ENCODE measurements at places on chromosomes 2 and 18.

DNA sequence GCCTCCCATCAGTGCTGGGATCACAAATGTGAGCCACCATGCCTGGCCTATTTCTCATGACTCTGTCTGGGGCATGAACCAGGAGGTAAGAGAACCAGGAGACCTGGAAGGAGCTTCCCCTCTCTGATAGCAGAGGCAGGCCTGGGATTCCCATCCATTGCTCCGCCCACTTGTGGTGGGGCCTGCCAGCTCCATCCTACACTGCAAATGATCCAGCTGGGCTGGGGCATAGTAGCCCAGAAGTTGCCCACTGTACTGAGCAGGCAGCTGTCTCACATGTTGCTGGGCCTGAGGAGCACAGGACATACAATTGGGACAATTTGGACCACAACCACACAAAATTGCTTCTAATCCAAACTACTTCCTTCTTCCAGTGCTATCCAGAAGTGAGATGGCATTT is 91.0 kb downstream of the MARCHF4 start:
- no peak for DNase-seq

DNA sequence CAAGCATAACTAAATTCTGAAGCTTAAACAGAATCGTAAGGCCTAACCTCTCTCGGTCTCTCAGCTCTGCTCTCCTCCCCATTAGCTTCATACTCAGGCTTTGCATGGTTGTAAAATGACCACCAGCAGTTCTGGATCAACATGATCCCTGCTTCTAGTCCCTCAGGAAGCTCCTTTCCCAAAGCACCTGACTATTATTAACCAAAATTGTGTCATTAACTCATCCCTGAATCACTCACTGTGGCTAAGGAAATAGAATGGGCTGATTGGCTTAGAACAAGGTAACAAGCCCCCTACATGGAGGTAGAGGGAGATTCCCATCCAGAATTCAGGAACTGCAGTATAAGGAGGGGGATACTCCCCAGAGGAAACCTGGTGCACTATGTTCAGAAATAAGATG is 448.3 kb downstream of the ARHGAP15 start:
- no peak for DNase-seq

GRCh38 chr2:15544227-15544626 is 16.9 kb downstream of the NBAS start:
- no peak for DNase-seq

- no peak for DNase-seq
Measured at GRCh38 chr2:230737300-230737699, 24.7 kb downstream of the CAB39 start.

DNA sequence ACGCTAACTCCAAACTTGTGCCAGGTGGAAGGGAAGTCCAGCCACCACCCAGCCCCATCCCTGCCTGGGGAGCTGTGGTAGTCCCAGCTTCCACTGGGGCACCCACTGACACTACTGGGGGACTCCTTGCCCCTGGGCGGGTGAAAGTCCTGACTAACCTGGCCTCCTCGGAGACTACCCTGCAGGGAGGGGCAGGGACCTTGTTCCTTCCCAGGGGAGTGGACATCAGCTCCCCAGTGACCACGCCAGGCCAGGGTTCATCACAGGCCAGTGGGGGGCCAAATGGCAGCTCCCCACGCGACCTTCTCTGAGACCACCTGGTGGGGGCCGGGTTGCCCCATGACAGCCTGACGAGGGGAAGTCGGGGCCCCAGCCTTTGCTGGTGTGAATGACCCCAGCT is 420.0 kb upstream of the SALL3 start:
- DNase-seq: no peak

DNA sequence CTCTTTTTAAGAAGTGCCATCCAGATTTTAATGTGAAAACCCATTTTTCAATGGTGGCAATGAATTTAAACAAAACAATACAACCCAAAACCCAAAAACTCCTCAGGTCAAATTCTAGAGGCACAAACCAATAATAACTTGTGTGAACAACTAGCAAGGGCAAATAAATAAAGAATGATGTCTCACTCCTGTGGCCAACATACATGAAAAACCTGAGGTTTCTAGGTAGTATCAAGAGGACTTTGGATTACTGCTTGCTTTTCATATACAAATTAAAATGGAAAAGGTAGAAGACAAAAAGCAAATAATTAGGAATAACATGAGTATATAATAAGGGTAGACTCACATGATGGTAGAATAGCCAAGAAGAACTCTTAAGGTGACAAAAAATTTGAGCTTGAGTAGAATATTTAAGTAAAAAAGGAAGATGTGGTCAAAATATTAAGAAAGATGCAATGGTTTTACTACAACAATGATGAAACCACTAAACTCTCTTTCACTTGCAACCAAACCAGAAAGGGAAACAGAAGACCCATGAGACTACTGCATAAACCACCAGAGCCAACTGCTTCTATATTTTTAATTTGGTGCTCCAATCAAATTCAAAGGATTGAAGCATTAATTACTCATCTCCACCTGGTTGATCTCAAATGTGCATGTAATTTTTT is 53.5 kb downstream of the DARS1 start:
- no peak for DNase-seq

DNA sequence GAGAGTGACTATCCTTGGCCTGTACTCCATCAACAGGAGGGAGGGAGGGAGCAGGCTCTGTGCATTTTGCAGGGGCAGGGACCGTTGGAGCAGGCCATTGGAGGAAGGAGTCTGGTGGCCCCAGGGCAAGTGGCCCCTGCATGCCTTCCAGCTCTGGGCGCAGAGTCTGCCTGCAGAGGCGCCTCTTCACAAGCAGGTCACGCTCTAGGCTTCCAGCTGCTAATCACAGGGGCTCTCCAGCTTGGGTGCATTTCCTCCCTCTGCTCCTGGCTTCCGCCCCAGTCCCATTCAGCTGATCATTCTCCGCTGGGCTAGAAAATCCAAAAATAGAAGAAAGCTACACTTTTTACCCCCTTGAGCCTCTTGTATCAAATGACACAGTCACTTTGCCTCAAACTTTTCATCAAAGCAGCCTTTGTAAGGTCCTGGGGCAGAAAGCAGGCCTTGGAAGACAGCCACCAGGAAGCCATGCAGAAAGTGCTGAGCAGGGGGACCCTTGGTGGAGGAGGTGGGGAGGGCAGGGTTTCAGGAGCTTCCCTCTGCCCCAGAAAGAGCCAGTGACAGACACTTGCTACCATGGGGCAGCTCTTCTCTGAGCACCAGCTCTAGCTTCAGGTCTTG is 11.3 kb downstream of the TMEM247 start:
- no peak for DNase-seq

DNA sequence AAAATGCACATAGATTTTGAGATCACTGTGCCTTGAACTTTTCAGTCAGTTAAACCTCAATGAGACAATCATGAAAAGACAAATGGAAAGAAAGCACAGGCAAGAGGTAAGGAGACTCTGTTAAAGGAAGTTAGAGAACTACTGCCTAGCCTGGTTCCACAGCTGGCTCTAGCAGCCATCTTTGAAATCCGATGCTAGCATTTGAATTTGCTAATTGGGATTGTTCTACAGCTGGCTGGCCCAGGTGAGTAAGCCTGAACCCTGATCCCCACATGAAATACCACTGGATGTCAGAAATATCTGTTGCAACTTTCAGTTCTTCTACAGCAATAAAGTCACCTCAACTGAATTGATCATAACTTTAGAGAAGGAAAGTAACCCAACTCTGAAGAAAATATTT is 315.2 kb upstream of the CHAC2 start:
- no peak for DNase-seq

DNA sequence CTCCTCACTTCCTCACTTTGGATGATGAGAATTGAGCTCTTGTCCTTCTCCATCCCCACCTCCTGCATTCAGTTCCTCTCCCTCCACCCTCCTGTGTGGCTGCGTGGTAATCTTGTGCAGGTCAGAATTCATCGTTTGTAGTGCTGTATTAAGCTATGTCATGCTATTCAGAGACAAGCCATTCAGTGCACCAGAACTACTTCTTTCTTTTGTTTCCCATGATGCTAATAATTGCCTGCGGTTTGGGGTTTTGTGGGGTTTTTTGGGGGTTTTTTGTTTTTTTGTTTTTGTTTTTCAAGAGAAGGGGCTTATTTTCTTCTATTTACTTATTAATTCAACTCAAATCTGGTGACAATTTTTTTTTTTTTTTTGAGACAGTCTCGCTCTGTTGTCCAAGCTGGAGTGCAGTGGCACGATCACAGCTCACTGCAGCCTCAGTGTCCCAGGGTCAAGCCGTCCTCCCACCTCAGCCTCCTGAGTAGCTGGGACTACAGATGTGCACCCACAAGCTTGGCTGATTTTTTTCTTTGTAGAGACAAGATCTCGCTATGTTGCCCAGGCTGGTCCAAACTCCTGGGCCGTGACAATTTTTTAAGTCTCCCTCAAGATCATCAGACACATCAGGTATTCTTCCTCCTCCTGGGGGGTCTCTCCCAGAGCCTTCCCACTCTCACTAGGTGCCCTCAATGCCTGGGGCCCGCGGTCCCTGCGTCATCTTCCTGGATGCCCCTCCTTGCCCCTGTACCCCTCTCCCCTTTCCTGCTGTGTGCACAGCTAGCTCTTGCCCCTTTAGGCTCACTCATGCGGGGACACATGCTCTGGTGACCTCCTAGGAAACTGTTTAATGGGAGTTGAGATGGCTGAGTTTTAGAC is 37.8 kb downstream of the MAL start:
- no peak for DNase-seq

DNA sequence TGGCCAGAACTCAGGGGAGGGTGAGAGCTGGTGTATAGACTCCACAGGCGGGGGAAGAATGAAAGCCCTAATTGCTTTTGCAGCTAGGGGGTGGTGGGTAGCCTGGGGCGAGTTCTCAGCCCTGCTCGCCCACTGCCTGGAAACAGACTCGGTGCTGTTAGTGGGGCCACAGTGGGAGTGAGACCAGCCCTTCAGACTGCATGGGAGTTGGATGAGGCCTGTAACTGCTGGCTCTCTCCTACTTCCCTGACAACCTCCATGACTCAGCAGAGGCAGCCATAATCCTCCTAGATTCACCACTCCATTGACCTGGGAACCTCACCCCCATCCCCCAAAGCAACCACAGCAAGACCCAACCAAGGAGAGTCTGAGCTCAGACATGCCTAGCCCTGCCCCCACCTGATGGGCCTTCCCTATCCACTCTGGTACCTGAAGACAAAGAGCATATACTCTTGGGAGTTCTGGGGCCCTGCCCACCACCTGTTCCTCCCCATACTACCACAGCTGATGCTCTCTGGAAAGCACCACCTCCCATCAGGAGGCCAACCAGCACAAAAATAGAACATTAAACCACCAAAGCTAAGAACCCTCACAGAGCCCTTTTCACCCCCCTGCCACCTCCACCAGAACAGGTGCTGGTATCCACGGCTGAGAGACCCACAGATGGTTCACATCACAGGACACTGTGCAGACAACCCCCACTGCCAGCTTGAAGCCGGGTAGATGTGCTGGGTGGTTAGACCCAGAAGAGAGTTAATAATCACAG is 226.3 kb downstream of the EIPR1 start:
- no peak for DNase-seq

DNA sequence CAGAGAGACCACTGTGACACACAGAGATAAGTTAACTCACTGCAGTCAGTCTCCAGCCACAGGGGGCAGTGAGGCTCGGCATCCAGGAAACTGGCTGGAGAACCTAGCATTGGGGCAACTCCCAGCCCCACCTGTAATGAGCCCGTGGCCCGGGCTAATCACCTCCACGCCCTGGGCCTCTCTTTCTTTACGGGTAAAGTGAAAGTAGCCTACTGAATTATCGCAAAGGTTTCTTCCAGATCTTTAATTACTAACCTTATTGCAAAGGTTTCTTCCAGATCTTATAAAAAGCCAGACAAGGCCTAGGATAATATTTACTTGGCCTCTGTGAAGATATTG is 45.7 kb upstream of the ACAA2 start:
- DNase-seq: no peak

- no peak for DNase-seq
Measured at GRCh38 chr2:159613651-159614285, 2.6 kb downstream of the BAZ2B start.

DNA sequence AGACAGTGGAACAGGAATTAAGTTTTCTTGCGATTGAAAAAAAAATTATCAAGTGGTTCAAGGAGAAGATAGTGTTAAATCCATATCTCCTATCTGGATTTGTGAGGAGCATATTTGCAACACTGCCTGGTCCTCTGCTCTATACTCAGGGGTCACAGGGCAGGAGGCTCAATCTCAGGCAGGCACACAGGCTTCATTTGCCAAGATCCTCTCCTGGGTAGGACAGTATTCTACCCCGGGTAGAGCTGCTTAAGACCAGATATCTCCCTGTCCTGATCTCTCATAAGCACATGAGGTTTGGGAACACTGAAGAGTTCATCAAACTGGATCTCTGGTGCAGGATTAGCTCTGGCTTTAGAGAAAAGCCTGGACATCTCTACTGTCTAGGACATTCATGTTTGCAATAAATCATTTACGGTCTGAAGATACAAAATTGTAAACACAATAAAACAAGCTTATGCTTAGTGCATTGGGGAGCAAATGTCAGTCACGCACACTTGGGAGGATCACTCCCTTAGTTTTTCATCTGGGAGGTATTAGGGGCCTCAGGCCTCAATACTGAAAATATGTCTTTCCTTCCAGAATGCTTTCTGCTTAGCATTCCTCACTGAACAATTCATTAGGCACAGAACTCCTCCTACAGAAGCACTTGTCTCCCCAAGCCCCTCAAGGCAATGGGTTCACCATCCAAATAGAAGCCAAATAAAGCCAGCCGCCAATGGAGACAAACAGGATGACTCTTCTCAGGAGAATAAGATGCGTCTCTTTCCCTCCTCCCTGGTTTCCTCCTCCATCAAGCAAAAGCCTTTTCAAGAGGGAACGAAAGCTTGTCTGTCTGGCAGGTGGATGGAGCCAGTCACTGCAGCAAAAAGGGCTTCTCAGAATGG is 34.1 kb upstream of the LCLAT1 start:
- no peak for DNase-seq

- no peak for DNase-seq
Measured at GRCh38 chr2:59732871-59733566, 820.4 kb downstream of the BCL11A start.

- no peak for DNase-seq
Measured at GRCh38 chr2:237669628-237670392, 42.4 kb downstream of the LRRFIP1 start.

DNA sequence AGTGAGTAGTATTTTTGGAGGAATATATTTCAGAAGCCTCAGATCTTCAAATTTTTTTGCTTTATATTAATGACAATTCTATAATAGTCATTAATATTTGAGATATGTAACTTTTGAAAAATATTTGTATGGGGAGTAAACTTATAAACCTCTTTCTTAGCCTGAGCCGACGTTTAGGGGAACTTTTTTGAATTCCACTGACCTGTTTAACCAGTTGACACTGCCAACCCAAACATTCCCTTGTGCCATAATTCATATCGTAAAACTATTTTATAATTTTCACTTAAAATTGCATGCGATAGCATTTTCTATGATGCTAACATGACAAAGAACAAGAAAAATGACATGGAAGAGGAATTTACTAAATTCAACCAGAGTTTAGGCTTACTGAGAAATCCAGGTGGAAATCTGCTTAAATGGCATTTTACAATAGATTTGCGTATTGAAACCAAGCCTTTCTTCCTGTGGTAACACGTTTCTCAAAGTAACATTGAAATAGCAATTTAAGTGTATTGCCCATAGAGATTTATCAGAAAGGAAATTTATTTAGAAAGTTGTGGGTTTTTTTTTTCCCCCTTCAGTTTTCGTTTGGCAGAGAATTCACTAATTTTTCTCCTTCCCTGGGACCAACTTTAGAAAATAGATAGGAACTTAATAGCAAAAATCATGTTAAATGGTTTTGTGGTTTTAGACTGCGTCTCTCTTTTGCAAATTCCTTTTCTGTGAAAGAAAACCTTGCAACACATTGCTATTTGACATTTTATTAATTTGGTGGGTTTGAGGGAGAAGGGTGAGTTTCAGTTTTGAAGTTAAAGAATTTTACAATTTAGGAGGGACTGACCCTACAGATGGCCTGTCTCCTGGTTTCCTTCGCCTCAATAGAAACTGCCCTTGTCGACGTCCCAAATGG is 77.4 kb downstream of the TANC1 start:
- DNase-seq: no peak

Measured in natural killer cell (primary cell).